ENCODE measurements at places on chromosomes 5 and 9.

- DNase-seq: no peak
Observed at GRCh38 chr5:145811834-145812625, 23.1 kb downstream of the PRELID2 start.

- DNase-seq: no peak
Observed at GRCh38 chr9:98931600-98932389, 11.9 kb upstream of the COL15A1 start.

- no peak for DNase-seq
Observed at GRCh38 chr5:67211926-67212325, 15.3 kb upstream of the CD180 start.

GRCh38 chr5:152514827-152515397, 109.8 kb upstream of the NMUR2 start:
- DNase-seq: no peak

- no peak for DNase-seq
Observed at GRCh38 chr5:52774005-52774410, 13.7 kb upstream of the ITGA1 start.

DNA sequence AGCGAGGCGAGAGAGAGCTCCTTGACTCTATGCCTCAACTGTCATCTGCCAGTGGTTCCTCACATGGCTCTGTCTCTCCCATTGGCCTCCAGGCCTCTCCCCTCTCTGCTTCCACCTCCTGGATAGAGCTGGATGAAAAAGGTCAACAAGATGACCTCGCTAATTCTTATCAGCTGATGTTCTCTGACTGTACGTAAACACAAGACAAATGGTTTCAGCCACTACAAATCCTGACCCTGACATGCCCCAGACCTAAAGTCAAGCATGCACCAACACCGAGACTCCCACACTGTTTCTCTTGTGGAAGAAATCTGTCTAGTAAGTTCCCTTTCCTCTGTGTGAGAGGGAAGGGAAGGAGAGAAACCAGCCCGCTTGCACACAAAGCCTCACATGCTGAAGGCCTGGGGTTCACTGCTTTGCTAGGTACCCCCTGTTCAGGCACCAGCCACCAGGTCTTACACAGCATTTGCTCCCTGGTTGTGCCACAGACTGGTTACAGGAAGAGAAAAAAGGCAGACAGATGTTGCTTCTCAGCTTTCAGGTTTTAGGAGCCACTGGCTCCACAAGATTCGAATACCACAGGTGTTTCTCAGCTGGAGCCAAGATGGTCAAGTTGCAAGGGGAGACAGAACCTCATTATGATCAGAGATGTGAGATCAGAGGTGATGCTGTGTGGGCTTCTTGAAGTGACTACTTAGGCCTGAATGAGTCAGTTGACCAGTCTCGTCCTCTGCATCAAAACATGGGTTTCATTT, 592.5 kb downstream of the CCDC171 start:
- no peak for DNase-seq
